ENCODE measurements at places on chromosomes 4 and X.

DNA sequence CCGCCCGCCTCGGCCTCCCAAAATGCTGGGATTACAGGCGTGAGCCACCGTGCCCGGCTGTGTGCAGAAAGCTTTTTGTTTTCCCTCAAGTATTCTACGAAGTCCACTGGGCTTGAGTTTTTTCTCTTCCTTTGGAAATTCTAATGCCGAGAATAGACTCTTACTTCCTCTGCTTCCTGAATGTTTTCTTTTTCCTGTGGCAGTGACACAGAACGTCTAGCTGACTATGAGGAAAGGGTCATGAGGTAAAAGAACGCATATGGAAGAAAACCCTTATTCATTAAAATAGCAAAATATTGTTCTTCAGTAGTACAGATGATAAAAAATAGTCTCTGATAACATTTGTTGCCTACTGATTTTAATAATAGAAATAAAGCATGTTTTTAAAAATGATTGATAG is 4.9 kb upstream of the SLC25A4 start:
- H3K4me1 ChIP-seq: peaks cover 8% of the 10 kb centered on the region
- no peak overlapping the region for H3K27ac ChIP-seq
- H3K36me3 ChIP-seq: no peaks in the 10 kb centered on the region

- DNase-seq: no peak
- H3K4me1 ChIP-seq: no peaks in the 10 kb centered on the region
- H3K4me3 ChIP-seq: no peak overlapping the region
- no peaks in the 10 kb centered on the region for H3K27me3 ChIP-seq
These were observed 56.4 kb downstream of the SPCS3 start for GRCh38 chr4:176376032-176376614.

DNA sequence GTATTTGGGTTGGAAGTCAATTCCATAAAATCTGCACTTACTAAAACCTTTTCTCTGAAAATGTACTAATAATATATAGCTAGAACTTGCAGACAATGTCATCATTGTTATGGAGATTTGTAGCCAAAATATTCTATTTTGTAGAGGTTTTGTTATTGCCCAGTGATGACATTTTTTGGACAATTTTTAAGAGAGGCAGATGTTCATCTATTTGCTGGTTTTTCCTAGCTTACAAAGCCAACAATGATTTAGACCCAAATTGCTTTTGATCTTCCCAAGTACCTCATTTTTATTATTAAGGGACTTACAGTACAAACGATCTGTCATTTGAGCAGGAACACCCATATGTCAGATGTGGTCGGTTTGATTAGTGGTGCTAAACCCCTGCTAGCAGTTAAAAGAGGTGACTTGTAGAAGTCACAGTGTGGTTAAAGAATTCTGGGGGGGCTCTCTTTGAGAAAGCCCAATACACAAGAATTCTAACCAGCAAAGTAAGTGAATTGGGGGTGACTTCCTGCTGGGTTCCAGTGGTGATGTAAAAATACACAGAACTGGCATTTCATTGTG is 136.2 kb downstream of the KIT start:
- H3K4me3 ChIP-seq: no peak overlapping the region
- H3K27ac ChIP-seq: no peak overlapping the region
- no peak for DNase-seq
- H3K36me3 ChIP-seq: no peaks in the 10 kb centered on the region

- no peak overlapping the region for H3K4me3 ChIP-seq
- H3K36me3 ChIP-seq: peaks cover 23% of the 10 kb centered on the region
- H3K27me3 ChIP-seq: no peaks in the 10 kb centered on the region
- H3K4me1 ChIP-seq: no peaks in the 10 kb centered on the region
- no peak overlapping the region for H3K27ac ChIP-seq
- no peak for DNase-seq
These were observed 31.5 kb downstream of the QDPR start for GRCh38 chr4:17480210-17480927.

DNA sequence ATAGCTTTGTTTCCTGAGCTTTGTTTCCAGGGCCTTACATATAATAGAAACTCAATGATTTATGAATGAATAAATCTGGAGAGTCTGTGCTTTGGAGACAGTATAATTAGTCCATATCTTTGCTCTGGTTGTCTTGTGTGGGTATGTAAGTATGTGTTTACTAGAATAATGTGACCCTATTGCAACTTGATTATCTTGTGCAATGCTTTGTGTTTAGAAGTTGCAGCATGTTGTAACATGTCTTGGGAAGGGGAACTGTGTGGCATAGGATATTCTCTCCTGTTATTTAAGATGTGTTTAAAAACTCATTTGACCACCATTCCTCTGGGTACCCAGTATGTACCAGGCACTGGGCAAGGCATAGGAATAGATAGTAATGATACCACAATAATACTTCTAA is 6.1 kb downstream of the SPATA18 start:
- peaks cover 12% of the 10 kb centered on the region for H3K27me3 ChIP-seq
- H3K4me1 ChIP-seq: peaks cover 16% of the 10 kb centered on the region
- no peaks in the 10 kb centered on the region for H3K36me3 ChIP-seq
- no peak overlapping the region for H3K27ac ChIP-seq
- H3K4me3 ChIP-seq: no peak overlapping the region

DNA sequence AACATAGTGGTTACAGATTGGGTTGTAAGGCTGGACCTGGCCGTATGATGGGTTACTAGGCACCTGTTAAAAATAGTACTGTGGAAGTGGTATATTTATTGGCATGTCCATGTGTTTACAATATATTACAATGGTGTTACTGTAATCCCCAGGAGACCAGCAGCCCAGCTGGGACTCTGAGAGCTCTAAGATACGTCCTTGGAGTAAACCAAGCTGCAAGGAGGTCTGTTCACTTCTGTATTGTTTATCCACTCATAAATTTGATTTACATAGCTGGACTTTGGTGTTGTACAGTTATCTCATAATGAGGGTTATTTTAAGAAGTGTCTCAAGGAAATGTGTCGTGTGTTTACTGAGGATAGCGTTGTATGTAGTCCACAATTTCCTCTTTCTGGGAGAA is 93.8 kb downstream of the TBL1X start:
- H3K27ac ChIP-seq: no peak overlapping the region
- no peaks in the 10 kb centered on the region for H3K27me3 ChIP-seq
- no peaks in the 10 kb centered on the region for H3K36me3 ChIP-seq
- no peak overlapping the region for H3K4me3 ChIP-seq
- peaks cover 10% of the 10 kb centered on the region for H3K4me1 ChIP-seq
- no peak for DNase-seq

DNA sequence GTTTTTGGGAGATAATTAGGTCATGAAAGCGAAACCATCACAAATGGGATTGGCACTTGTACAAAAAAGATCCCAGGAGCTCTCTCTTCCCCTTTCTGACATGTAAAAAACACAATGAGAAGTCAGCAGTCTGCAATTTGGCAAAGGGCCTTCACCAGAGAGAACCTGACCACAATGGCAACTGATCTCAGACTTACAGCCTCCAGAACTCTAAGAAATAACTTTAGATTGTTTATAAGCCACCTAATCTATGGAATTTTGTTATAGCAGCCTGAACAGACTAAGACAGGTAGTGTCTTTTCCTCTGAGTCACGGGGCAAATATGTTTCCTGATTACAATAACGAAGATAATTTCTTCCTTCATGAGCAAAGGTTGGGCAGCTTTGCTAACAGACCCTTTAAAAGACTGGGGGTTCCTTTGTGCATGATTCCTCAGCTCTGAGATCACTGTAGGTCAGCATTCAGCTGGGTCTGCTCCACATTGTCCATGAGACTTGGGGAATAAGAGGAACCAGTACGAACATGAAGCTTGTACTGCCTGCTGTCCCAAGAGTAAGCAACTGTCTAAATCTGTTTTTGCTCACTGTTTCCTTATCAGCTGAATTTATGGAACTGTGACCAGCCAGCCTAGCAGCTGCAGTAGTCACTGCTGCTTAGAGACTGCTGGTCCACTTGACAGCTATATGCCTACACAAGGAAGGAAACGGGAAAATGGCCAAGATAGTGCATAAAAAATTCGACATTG is 191.6 kb downstream of the ANAPC10 start:
- DNase-seq: no peak
- no peak overlapping the region for H3K27ac ChIP-seq
- H3K27me3 ChIP-seq: no peaks in the 10 kb centered on the region

GRCh38 chr4:120683897-120684540 is 238.5 kb downstream of the PRDM5 start:
- no peak overlapping the region for H3K27ac ChIP-seq
- no peaks in the 10 kb centered on the region for H3K27me3 ChIP-seq
- no peaks in the 10 kb centered on the region for H3K36me3 ChIP-seq
- DNase-seq: no peak
- no peaks in the 10 kb centered on the region for H3K4me1 ChIP-seq

DNA sequence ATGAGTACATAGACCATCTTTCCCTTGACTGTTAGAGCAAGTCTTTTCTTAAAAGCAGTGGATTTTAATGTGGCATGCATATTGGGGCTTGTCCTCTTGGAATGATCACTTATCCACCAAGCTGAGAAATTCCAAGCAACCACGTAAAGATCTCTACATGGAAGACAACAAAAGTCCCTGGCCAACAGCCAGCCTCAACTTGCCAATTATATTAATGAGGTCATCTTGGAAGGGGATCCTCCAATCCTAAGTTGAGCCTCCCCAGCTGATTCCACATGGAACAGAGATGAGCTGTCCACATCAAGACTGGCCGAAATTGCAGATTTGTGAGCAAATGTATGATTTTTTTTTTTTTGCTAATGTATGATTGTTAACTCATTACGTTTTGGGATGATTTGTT is 20.6 kb upstream of the FTHL17 start:
- H3K4me3 ChIP-seq: no peak overlapping the region
- no peak overlapping the region for H3K27ac ChIP-seq
- H3K4me1 ChIP-seq: no peaks in the 10 kb centered on the region
- H3K36me3 ChIP-seq: no peaks in the 10 kb centered on the region
- H3K27me3 ChIP-seq: no peaks in the 10 kb centered on the region
- no peak for DNase-seq

DNA sequence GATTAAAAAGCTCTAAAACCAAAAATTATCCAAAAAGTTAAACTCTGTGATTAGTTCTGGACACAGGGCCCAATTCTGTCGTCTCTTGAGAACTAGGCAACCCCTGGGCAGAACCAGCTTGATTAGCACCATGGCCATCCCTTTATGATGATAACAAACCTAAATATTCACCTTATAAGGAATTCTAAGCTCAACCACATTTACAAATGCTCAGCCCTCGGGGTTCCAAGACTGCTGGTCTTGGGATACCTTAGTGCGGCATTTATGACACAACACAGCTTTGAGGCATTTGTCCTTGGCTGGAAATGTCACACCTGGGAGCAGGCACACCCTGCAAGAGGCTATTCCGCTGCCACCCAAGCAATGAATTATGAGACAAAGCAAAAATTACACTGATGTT is 27.5 kb upstream of the NAP1L5 start:
- no peak overlapping the region for H3K27ac ChIP-seq
- peaks cover 38% of the 10 kb centered on the region for H3K4me1 ChIP-seq
- H3K4me3 ChIP-seq: no peak overlapping the region

DNA sequence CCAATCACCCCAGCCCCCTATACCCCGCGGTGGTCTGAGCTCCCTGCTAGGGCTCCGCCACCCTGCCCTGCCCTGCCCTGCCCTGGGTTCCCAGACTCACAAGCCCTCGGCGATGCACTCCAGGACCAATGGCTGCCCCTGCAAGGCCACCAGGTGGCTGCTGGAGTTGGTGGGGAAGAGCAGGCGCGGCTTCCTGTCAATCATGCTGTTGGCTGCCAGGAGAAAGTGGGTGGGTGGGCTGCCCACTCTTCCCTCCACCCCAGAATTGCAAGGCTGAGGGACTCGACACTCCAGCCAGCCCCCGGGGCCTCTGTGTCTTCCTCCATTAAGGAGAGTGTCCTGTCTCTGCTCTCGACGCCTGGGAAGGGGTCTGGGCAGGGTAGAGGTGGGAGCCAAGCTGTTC is 15.7 kb downstream of the L1CAM start:
- no peaks in the 10 kb centered on the region for H3K27me3 ChIP-seq
- no peaks in the 10 kb centered on the region for H3K4me1 ChIP-seq
- H3K4me3 ChIP-seq: no peak overlapping the region
- no peak for DNase-seq

DNA sequence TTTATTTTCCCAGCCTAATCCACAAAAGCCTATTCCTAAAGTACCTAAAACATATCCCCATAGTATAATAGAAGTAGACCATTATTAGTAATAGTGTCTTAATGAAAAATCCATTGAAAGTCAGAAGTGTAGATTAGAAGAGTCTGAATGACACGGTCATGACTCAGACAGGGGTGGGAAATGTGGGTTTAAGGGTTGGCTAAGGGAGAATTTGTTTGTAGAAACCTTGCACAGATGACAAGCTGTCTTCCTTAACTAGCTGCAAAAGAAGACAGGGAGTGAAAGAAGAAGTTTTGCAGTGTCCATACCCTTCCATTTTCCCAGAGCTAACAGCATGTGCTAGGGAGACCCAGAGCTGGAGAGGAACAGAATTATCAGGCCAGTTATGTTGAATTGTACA is 242.7 kb upstream of the ETNPPL start:
- no peaks in the 10 kb centered on the region for H3K27me3 ChIP-seq
- no peak for DNase-seq
- H3K36me3 ChIP-seq: no peaks in the 10 kb centered on the region

DNA sequence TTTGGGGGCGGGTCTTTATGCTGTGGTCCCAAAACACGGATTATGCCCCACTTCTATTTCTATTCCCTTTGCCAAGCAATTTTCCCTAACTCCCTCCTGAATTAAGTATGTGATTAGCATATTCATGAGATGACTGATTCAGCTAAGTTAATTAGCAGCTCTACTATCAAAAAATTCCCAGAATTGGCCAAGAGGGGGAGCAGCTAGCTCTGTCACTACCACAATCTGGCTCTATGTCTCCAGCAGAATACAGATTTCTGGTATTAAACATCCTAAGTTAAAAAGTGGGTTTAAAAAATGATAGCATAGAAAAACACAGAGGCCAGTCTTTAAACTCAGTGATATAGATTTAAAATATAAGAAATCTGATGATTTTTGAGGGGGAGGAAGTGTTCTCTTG is 80.3 kb downstream of the GPC4 start:
- H3K4me3 ChIP-seq: no peak overlapping the region
- DNase-seq: no peak
- H3K27ac ChIP-seq: no peak overlapping the region
- H3K4me1 ChIP-seq: peaks cover 60% of the 10 kb centered on the region
- no peaks in the 10 kb centered on the region for H3K36me3 ChIP-seq
- H3K27me3 ChIP-seq: no peaks in the 10 kb centered on the region

GRCh38 chr4:87005369-87005689 is 70.5 kb downstream of the AFF1 start:
- DNase-seq: no peak
- no peaks in the 10 kb centered on the region for H3K36me3 ChIP-seq
- peak overlapping the region; percentile 80 for H3K4me3 ChIP-seq
- no peaks in the 10 kb centered on the region for H3K27me3 ChIP-seq

- H3K27ac ChIP-seq: no peak overlapping the region
- H3K27me3 ChIP-seq: no peaks in the 10 kb centered on the region
- H3K36me3 ChIP-seq: no peaks in the 10 kb centered on the region
- H3K4me1 ChIP-seq: no peaks in the 10 kb centered on the region
- DNase-seq: no peak
These were observed 32.9 kb downstream of the MAGED4 start for GRCh38 chrX:52217494-52218160.

GRCh38 chrX:53122013-53122412 is 28.1 kb downstream of the KANTR start:
- H3K27ac ChIP-seq: no peak overlapping the region
- no peaks in the 10 kb centered on the region for H3K4me1 ChIP-seq
- no peaks in the 10 kb centered on the region for H3K27me3 ChIP-seq
- H3K36me3 ChIP-seq: no peaks in the 10 kb centered on the region
- DNase-seq: no peak
- H3K4me3 ChIP-seq: no peak overlapping the region

Data from esophagus muscularis mucosa (tissue), 4 donors.